ENCODE measurements at places on chromosomes 7 and 10.

- no peak for DNase-seq
Measured at GRCh38 chr7:151695951-151696541, 176.4 kb upstream of the RHEB start.

DNA sequence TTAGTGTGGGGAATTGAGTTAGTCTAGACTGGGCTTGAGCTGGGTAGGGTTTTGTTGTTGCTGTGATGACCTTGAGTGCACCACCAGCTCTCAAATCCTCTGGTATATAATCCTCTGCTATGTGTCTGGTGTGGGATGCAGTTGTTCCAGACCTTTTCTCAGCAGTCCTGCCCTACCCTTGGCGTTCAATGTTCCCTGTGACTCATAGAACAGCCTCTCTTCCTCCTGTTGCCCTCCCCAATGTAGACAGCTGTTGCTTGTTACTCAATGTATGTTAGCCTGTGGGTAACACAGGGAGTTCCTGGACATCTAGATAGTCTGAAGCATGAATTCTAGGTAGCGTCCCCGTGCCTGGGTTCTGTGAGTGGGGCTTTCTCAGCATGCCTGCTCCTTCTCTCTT, 19.8 kb downstream of the ACBD7 start:
- no peak for DNase-seq

DNA sequence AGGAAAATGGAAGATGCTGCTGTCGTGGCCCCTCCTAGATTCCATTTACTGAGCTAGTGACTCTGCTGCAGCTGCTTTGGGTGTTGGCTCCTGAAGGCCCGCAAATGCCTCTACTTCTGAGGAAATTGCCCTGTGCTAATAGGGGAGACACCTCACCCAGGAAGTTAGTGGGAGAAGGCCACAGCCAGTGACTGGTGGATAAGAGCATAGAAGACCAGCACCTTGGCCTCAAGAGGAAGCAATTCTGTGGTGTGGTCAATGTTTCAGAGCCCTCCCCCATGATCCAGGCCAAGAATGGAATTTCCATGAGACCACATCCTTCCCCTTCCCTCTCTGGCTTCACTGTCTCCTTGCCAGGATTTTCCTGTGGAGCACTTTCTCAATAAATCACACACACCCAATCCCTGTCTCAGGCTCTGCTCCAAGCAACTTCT, 25.0 kb upstream of the FZD1 start:
- no peak for DNase-seq

DNA sequence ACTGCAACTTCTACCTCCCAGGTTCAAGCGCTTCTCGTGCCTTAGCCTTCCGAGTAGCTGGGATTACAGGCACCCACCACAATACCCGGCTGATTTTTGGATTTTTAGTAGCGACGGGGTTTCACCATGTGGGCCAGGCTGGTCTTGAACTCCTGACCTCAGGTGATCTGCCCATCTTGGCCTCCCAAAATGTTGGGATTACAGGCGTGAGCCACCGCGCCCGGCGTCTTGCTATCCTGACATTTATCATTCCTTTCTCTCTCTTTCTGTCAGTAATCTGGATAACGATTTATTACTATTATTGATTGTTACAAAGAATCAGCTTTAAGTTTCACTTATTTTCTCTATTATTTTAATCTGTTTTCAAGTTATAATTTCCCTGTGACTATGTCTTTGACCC, 548.4 kb downstream of the CNTNAP2 start:
- no peak for DNase-seq

- no peak for DNase-seq
Measured at GRCh38 chr10:112716076-112716475, 234.0 kb upstream of the TCF7L2 start.

- DNase-seq = no peak
Measured at GRCh38 chr7:80699721-80700256, 61.3 kb downstream of the CD36 start.

DNA sequence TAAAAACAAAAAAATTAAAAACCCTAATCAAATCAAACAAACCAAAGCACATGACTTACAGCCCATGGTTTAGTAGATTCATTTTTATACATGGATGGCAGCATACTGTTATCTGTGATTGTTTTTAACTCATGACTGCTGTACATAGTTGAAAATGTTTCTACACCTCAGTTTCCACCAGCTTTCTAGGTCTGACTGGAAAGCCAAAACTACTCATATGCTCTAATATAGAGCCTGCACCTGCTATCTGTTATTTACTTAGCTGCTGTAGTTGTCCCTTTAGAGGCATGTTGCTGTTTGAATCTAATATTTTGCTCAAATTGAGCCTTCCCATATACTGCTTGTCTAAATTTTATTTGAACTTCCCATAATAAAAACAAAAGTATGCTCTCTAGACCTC, 289.9 kb upstream of the LRRN3 start:
- DNase-seq = no peak

DNA sequence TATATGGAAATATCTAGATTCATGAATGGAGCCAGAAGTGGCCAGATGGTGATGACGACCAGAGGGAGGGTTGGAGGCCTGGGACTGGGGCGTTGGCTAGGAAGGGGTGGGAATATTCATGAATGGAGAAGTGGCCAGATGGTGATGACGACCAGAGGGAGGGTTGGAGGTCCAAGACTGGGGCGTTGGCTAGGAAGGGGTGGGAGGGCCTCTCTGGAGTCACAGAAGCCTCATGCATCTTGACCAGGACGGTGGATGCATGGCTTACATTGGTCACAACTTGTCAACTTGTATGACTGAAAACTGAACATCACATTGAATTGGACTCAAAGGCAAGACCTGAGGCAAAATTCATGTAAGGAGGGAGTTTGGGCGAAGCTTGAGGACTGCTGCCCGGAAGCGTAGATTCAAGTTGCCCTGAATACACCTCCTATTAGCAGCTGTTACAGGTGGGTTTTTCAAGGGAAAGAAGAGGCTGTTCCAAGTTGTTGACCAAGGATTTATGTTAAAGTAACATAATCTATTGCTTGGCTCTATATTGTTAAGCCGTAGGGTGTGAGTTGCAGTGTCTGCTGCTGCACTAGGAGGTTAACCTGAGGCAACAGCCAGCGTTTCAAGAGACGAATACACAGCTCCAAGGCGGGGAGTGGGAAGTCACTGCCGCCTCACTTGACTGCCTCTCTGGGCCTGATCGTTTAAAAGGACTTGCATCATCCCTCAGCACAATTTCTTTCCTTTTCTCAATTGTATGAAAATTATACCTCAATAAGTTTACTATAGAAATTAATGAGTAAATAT, 55.1 kb upstream of the FAM20C start:
- no peak for DNase-seq

- no peak for DNase-seq
Measured at GRCh38 chr7:46954181-46954580, 627.7 kb downstream of the TNS3 start.

DNA sequence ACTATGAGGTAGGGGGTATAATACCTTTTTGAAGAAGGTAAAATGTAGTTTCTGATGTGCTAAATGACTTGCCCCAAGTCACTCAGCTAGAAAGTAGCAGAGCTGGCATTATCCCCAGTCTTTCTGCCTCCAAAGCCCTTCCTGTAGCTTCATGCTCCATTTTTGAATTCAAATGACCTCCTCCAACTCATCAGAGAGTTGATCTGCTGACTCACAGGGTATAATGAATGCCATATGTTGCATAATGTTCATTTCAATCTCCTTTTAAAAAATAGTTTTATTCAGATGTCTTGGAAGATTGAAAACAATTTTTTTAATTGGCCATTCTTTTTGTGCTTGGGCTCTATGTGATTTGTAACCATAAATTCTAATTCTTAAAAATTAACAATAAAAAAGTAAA, 272.8 kb upstream of the IMMP2L start:
- no peak for DNase-seq

- DNase-seq = no peak
Measured at GRCh38 chr7:47039904-47040303, 542.0 kb downstream of the TNS3 start.

DNA sequence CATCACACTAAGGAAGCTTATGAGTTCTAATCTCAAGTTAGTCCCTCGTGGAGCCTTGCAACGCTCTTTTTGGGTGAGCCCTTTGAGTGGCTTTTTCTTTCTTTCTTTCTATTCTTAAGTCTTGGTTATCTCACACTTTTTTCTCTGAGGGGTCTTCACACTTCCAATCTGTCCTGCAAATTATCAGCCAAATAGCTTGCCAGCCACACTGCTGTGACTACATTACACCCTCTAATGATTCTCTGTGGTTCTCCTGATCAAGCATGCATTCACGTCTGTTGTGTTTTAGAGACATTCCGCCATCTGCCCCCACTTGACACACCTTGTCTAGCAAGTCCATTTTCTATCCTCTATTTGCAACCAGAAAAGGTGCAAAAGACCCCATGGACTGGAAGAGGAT, 340.2 kb downstream of the THSD7A start:
- no peak for DNase-seq

DNA sequence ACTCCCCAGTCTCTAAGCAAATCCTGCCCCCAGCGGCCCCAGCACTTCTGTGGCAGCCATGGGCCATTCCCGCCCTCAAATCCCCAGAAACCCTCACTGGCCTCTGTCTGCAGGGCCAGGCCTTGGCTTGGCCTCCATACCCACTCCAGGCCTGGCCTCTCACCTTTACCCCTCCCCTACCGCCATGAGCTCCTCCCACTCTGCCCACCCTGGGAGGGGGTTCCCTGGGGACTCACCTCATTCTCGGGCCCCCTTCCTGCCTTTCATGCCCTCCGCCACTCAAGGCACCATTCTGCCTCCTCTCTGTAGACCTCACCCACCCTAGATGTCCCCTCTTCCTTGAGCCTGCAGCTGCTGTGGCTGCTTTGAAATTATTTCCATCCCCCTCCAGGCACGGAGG, 41.0 kb downstream of the PRF1 start:
- no peak for DNase-seq

DNA sequence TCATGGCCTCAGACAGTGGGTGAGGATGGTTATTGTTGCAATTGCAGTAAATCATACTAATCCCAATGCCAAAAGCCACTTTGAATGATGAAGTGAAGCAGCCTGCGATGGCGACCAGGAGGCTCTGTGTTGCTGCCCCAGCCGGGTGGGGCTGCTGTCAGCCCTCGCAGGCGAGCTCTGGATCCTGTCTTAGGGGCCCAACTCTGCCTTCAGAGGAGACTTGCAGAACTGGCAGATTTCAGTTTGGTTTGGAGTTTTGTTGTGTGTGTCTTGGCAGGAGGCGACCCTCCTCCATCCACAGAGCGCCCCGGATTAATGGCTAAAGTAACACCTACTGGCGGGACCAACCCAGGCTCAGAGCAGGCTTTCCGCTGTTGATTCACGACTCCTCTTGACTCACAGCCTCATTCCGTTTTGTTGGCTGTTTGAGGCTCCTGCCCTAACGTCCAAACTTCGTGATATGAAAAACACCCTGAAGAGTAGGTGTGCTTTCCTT, 67.9 kb upstream of the BMPER start:
- DNase-seq = no peak

GRCh38 chr7:55463686-55464262, 98.6 kb downstream of the LANCL2 start:
- no peak for DNase-seq

DNA sequence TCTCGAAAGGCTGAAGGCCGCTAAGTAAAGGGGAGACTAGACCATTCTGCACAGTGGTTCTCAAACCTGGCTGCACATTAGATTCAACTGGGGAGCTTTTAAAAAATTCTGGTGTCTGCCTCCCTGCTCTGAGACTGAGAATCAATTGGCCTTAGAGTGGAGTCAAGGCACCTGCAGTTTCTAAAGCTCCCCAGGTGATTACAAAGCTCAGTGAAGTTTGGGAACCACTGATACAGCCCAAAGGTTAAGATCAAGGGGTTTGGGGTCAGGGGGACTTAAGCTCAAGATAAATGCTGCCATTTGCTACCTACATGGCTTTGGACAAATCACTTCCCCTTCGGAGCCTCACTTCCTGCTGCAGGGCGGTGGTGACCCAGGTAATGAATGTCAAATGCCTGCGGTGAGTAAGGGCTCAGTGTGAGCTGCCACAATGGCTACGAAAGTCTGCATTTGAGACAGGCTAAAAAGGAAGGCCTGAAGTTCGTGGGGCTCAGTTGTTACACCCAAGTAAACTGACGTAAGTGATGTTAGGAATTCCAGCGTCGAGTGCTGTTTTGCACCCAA, 72.3 kb downstream of the TLL2 start:
- DNase-seq = no peak

- no peak for DNase-seq
Measured at GRCh38 chr7:121730869-121731268, 142.1 kb upstream of the PTPRZ1 start.

- DNase-seq = no peak
Measured at GRCh38 chr7:147079921-147080420, 963.4 kb downstream of the CNTNAP2 start.
